ENCODE measurements at places on chromosomes 16 and 17.

GRCh38 chr17:80219013-80219762 lies 945 bp downstream of the SGSH start:
- ATAC-seq = peak; percentile 58

- no peak for ATAC-seq
These were observed 20.8 kb upstream of the NOL11 start for GRCh38 chr17:67696853-67697498.

GRCh38 chr16:30619638-30620037 lies 9.4 kb upstream of the ZNF689 start:
- ATAC-seq = no peak

DNA sequence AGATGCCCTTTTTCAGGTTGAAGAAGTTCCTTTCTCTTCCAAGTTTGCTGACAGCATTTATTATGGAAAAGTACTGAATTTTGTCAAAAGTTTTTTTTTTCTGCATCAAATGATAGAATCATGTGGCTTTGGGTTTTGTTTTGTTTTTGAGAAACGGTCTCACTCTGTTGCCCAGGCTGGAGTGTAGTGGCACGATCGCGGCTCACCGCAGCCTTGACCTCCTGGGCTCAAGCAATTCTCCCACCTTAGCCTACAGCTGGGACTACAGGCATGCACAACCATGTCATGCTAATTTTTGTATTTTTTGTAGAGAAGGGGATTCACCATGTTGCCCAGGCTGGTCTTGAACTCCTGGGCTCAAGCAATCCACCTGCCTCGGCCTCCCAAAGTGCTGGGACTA lies 7.3 kb downstream of the CMTM4 start:
- ATAC-seq = no peak

- ATAC-seq = no peak
These were observed 12.2 kb downstream of the CCR7 start for GRCh38 chr17:40552806-40553693.

DNA sequence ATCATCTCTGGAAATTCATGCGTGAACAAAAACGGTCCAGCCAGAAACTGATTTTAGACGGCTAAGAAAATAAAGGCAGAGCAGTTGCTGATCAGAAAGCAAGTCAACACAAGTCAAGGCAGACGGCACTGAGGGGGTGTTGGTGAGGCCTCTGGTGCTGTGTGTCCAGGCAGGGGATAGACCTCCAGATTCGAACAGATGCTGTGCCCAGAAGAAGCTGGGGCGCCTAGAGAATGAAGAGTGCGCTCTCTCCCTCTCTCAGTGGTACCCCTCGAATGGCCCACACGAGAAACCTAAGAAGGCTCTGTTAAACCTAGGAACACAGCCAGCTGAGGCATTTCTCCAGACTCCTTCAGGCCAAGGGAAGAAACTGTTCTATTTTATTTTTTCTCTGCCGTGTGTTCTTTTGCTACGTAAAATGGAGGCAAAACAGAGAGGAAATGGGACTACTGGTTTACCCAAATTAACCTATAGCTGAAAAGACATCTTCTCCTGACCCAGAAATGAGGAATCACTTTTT lies 178.3 kb downstream of the PMP22 start:
- no peak for ATAC-seq

DNA sequence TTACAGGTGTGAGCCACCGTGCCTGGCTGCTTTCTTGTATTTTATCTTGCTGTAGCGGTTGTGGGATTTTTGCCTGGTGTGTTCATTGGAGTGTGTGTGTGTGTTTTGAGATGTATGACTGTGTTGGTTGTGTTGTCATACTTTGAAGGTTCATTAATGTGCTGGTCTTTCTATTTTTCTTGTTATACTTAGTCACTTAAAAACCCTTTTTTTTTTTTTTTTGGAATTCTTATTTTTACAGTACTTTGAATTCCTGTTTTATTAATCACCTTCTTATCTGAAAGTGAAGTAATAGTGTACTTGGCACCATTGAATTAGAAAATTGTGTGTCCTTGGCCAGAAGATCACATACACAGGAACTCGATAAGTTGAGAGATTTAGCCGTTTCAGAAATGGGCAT lies 30.2 kb downstream of the TENT4B start:
- no peak for ATAC-seq

- no peak for ATAC-seq
These were observed 139.4 kb upstream of the ERCC4 start for GRCh38 chr16:13780406-13781168.

DNA sequence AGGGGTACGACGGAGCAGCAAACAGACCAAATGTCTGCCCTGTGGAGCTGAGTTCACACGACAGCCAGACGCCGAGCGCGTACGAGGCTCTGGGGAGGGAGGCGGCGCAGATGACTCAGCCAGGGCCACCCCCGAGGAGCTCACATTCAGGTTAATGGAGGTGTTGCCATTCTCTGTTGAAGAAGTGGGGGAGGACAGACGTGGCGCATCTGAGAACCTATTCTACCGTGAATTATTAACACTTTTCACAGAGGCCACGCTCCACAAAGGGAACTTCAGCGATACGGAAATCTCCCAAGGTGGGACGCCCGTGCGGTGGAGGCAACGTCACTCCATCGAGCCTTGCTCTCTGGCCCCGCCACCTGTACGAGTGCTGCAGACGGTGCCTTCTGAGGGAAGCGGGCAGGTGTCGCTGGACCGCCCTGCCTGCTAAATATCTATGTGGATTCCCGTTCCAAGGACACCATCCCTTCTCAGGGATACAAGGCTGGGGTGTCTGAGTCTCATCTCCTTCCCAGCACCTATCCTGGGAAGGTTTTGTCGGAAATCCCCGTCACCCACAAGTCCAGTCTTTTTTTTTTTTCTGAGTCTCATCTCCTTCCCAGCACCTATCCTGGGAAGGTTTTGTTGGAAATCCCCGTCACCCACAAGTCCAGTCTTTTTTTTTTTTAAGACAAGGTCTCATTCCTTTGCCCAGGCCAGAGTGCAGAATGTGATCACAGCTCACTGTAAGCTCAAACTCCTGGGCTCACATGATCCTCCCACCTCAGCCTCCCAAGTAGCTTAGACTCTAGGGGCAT lies 19.0 kb downstream of the ABR start:
- ATAC-seq = no peak

DNA sequence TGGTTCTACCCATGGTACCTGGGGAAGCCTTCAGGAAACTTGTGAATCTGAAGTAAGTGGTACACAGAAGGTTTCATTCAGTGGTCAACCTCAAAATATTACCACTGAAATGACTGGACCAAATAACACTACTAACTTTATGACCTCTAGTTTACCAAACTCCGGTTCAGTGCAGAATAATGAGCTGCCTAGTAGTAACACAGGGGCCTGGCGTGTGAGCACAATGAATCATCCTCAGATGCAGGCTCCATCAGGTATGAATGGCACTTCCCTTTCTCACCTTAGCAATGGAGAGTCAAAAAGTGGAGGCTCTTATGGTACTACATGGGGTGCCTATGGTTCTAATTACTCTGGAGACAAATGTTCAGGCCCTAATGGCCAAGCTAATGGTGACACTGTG lies 55.9 kb upstream of the SLC5A11 start:
- no peak for ATAC-seq

DNA sequence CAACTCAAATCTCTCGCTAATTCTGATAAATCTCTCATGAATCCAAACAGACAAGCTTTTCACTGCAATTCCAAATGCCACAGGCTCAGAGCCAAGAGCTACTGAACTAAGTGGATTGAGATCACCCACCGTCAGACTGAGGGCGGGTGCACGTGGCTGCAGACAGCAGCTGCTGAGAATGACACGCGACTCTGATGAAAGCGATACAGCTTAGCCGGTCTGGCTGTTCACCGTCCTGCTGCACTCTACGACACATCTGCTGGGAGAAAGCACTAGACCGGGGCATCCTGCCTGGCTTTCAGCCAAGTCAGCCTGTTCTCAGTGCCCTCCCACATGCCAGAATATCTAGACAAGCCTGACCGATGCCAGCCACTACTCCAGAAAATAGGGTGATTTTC lies 42.6 kb downstream of the KLHDC4 start:
- ATAC-seq = peak; percentile 35

DNA sequence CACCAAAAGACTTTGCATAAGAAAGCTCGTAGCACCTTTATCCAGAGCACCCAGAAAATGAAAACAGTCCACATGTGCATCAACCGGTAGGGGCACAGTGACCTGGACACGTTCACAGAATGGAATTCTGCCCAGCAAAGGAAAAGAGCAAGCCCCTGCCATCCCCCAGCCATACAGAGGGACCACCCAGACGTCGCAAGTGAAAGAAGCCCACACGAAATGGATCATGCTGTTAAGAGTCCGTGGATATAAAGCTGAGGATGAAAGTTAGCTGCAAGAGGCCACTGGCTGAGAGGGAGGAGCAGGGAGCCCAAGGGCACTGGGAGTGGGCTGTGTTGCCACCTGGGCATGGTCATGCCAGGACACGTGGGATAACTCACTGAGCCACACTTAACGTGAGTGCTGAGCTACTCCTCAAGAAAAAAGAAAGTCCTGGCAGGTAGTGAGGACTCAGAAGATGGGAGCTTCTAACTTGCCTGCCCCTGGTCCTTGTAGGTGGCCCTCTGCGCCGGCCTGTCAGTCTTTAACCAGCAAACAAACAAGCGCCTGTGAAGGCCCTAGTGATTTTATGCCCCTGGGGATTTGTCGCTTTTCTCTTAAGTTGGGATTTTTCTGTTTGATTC lies 190.7 kb downstream of the C16orf95 start:
- no peak for ATAC-seq

DNA sequence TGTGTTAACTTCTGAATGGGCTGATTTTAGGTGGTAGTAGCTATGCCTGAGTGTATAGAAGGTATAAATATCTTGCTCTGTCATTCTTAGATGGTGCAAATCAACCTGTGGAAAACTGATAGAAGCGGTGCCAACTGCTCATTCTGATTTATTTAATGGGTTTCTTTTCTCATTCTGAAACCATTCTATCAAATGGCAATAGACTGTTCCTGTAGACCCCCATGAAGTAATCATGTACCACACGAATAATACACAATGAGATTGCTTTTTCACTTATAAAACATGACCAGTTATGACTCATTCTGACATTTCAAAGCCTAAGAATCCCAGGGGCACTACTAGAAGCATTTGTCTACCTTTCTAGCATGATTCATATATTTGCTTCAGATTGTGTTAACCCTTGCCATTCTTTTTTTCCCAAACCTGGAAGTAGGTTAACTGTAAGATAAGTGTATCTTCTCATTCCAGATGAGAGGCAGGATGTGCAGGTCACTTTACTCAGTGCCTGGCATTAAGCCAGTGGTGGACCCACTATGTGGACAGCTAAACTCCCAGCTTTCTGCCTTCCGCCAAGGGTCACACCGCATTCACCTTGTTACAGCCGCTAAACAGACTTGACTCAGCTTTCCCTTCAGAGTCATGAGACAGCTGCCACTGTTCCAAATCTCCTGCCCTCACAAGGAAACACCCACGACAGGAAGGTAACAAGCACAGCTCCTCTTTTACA lies 16.4 kb upstream of the SLC16A11 start:
- peak; percentile 75 for ATAC-seq
